ELR (cell line): ENCODE measurements at places on chromosomes 3 and 15.
A peak's percentile ranks its signal among the peaks of the same experiment; 100 is the strongest.

DNA sequence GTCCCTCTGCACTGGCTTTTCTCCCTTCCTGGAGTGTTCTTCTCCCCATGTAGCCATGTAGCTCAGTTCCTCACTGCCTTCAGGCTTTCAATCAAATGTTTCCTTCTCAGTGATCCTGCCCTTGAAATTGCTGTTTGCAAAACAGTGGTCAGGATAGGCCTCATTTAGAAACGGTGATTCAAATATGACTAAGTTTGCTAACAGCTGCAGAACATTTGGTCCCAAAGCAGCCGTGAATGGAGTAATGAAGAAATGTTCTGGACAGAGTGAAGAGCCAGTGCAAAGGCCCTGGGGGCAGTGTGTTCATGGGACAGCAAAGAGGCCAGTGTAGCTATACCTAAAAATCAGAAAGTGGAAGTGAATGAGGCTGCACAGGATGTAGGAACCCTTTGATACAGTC is 223.4 kb downstream of the FEZF2 start:
- peak; percentile 63 for DNase-seq

DNA sequence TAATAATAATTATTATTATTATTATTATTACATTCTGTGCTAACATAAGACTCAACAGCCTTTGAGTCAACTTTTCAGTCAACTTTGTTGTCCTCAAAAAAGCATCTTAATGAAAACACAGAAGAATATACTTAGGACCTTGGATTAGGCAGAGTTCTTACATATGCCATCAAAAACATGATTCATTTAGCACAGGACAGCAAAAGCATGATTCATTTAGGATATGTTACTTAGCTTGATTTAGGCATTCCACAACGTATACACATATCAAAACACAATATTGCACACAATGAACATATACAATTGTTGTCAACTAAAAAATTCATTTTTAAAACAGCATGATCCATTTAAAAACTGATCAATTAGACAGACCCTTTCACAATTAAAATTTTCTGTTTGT is 213.0 kb downstream of the FMN1 start:
- DNase-seq, result peak; percentile 81

GRCh38 chr15:99174567-99175395 is 69.9 kb downstream of the SYNM start:
- no peak for DNase-seq

DNA sequence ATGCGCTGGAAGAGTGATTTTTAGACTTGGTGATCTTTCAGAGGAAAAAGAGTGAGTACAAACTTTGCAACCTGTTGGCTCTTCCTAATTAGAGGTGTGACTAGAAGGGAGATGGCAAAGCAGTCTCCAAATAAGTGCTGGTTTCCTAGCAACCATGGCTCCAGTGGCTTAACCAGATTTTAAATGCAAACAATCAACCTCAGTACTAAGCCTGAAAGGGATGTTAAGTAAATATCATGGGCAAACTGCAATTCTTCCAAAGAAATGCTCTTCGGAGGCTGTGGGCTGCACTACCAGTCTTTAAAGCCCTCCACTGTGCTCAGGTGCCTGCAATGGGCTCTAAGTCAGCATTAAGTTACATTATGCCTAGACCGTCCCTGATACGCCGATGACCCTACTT is 678.1 kb upstream of the CCDC54 start:
- no peak for DNase-seq

DNA sequence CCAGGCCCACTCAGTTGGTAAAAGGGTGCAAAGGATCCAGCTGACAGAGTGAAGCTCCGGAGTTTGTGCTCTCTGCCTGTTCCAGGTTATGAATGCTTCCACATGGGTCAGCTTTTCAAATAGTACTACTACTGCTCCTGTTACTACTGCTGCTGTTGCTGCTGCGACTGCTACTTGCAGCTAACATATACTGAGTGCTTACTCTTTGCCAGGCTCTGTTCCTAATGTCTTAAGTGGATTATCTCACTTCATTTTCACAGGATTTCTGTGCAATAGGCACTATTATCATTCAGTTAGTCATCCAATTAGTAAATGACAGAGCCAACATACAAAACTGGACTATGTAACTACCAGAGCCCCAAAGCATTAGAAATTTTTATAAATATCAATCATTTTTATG is 106.5 kb downstream of the IQCH start:
- DNase-seq, result no peak

GRCh38 chr3:8595695-8596115 is 48.9 kb downstream of the SSUH2 start:
- no peak for DNase-seq

DNA sequence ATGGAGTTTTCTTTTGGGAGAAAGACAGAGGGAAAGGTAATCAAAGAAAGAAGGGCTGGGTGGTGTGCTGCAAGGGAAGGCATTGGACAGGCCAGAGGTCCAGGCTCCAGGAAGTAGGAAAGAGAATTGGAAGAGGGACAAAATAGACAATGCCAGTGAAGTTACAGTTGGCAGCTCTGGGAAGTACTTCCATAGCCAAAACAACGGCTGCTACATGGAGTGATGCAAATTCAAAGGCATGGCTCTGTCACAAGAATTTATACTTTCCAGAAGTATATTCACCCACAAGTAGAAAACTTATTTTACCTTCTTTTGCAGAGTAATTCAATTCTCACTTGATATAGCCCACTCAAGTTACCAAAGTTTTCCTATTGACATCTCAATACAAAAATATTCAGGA is 191.5 kb downstream of the TNIK start:
- DNase-seq, result no peak

- peak; percentile 26 for DNase-seq
These were observed 28.1 kb downstream of the CHST2 start for GRCh38 chr3:143147707-143148106.

- no peak for DNase-seq
These were observed 382.9 kb downstream of the OTOL1 start for GRCh38 chr3:161879470-161879869.

DNA sequence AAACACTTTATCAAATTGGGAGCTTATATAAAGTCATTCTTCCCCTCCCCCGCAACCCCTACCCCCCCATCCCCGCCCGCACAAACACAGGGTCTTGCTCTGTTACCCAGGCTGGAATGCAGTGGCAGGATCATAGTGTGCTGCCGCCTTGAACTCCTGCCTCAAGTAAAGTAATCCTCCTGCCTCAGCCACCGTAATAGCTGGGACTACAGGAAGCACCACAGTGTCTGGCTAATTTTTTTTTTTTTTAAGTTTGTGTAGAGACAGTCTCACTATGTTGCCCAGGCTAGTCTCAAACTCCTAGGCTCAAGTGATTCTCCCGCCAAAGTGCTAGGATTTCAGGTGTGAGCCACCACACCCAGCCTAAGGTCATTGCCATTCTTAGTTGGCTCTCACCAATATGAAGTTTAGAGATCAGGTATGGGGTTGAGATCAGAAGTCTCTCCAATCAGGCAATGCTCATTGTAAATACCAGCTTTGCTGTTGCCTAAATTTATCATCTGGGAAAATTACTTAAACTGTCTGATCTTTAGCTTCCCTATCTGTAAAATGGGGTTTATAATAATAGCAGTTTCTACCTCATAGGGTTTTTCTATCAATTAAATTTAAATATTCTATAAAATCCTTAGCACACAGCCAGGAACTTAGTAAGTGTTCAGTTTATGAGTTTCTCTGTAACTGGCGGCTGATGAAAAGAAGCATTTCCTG is 60.3 kb downstream of the TGFBR2 start:
- no peak for DNase-seq

DNA sequence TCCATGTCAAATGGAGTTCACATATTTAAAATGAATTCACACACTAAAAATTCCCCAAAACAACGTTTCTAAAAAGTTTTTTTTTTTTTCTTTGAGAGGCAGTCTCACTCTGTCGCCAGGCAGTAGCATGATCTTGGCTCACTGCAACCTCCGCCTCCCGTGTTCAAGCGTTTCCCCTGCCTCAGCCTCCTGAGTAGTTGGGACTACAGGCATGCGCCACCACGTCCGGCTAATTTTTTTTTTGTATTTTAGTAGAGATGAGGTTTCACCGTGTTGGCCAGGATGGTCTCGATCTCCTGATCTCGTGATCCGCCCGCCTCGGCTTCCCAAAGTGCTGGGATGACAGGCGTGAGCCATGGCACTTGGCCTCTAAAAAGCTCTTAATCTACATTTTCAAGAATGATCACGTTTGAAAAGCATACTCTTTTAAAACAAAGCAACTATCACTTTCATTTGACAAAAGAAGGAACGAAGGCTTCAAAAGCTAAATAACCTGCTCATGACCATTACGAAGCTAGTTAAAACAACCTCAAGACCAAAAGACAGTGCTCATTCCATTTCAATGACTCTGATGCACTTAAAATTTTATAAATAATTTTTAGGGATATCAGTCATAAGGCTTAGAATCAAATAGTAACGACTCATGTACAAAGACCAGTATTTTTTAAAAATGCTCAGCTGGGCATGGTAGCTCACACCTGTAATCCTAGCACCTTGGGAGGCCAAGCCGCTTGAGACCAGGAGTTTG is 5.5 kb downstream of the UBE3A start:
- peak; percentile 37 for DNase-seq

DNA sequence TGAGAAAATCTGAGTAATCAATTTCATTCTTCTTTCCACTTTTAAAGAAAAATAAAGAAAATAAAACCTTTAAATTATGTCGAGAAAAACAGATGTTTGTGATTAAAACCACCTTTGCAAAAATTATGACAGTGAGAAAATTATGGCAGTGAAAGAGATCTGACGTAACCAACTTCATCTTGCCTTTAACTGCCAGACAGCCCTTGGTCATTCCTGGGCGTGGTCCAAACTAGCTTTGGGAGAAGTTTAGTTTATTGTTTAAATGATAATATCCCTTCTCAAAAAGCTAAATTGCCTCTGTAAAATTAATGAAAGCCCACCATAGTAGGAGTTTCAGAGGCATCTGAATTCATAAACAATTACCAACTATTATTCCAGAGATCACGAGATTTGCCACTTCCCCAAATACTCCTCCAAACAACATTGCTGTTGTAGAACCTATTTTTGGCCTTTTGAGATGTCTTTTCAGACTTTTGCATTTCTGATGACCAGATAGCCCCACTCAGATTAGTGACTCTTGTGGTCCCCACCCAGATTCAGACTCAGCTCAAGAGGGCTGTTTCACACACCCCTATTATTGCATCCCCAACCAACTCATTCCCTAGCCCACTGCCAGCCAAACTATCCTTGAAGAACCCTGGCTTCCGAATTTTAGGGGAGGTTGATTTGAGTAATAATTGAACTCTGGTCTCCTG is 664.4 kb upstream of the CBLB start:
- no peak for DNase-seq
